ENCODE measurements at places on chromosomes 4 and X.

- DNase-seq, result no peak
These were observed 8.4 kb downstream of the GC start for GRCh38 chr4:71775449-71775848.

- DNase-seq, result no peak
These were observed 51.2 kb downstream of the OR13H1 start for GRCh38 chrX:131595120-131595519.

DNA sequence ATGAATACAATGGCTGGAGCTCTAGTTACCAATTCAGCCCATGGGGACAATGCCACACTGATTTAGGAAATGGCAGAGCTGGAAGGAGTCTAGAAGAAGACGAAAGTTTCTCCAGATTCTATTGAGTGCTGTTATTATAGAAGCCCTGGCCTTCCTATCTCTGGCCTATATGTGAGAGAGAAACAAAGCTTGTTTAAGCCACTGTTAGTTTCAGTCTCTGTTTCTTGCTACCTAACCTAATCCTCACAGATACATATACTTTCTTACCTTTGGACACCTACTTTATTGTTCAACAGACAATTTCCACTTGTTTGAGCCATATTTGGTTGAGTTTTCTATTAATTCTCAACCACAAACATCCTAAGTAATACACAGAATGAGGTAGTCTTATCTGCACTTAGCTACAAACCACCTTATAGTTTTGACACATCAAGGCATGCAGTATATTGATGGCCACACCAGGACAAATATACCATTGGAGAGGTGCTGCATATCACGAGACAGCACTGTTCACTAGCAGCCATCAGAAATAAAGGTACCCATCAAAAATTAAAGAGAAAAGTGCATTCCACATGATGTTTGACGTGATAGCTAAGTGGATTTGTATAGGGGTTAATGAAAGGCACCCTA is 190.2 kb downstream of the SMIM20 start:
- DNase-seq, result no peak

DNA sequence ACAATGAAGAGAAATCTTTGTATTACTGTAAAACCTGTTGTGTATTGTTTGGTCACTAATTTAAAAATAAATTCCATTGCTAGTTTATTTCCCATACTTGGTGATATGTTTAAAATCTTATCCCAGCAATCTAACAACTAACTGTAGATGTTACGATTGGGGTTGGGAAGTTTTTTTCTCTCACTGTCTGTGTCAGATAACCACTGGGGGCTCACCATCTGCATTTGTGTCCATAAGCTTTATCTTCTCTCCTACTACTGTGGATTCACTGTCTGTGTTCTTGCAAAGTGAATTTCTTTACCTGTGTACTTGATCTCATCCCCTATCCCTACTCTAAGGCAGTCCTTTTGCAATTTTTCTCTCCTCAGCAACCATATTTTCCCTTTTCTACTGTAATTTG is 81.3 kb downstream of the STIM2 start:
- DNase-seq, result no peak

DNA sequence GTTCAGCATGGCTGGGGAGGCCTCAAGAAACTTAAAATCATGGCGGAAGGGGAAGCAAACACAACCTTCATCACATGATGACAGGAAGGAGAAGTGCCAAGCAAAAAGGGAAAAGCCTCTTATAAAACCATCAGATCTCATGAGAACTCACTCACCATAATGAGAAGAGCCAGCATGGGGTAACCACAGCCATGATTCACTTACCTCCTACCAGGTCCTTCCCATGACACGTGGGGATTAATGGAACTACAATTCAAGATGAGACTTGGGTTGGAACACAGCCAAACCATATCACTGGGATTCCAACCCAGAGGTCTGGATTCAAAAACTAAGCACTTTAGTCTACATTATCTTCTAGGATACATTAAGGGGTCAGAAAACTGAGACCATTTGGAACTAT is 609.6 kb upstream of the SPANXN1 start:
- DNase-seq, result no peak

DNA sequence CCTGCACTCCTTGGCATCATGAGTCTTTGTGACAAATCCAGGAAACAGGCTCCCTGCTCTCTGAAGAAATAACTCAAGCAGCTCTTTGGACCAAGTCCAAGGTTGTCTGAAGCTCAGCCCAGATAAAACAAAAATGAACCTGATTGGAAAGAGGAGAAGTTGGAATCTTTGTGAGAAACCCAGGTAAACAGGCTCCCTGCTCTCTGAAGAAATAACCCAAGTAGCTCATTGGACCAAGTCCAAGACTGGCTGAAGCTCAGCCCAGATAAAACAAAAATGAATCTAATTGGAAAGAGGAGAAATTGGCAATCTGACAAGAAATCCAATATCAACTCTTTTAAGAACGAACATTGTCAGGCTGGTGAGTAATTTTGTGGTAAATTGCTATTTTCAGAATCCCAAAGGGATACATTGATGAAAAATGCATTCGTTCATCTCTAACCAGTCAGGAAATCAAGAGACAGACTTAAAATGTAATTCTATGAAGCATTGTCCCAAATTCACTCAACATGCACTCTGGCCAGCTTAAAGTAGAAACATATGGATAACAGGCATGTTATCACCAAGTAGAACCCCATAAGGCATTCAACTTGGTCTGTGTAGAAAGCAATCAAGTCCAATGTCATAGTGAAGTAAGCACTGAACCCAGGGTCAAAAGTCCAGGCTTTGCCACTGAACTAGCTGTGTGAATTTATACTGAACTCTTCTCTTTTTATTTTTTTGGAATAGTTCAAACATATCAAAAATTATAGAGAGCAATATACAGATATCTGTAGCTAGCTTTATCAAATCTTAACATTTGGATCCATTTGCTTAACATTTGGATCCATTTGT is 16.8 kb upstream of the NFXL1 start:
- no peak for DNase-seq

- no peak for DNase-seq
These were observed 310.4 kb downstream of the ARAP2 start for GRCh38 chr4:35933901-35934300.

DNA sequence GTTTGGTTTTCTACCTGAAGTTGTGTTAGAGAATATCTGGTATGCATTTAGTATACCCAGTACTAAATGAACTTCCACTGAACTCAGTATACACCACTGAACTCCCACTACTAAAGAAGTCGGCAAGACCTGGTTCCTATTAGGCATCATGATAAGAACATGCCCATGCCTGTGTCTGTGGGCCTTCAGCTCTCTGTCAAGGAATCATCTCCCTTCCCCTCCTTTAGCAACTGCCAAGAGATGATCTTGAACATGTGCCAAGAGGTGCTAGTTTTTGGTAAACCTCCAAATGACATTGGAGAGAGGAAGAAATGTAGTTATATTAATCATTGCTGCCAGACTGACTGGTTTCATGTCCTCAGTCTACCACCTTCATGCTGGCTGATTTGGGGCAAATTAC is 113.2 kb downstream of the ATP10D start:
- no peak for DNase-seq

DNA sequence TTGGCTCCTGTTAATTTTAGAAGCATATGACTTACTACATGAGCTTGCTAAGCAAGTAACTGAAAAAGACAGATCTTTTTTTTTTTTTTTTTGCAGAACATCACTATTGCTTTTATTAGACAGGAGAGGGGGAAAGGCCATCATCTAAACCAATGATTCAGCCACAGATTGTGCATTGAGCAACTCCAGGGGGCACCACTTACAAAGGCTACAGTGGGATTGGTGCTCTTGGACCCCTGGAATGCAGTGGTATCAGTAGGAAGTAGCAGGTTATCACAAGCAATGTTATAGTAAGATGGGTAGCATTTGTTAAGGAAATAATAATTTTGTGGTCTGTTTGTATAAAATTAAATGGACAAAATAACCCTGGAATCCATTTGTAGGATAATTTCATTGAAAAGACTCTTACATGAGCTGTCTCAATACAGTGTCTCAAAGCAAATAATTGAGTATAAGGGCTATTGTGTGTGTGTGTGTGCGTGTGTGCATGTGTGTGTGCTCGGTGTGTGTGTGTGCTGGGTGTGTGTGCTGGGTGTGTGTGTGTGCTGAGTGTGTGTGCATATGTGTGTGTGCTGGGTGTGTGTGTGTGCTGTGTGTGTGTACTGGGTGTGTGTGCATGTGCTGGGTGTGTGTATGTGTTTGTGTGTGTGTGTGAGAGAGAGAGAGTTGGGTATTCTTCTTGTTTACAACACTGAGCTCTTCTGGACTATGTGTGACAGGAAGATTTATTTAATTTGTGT is 296.3 kb downstream of the PCDH7 start:
- no peak for DNase-seq

DNA sequence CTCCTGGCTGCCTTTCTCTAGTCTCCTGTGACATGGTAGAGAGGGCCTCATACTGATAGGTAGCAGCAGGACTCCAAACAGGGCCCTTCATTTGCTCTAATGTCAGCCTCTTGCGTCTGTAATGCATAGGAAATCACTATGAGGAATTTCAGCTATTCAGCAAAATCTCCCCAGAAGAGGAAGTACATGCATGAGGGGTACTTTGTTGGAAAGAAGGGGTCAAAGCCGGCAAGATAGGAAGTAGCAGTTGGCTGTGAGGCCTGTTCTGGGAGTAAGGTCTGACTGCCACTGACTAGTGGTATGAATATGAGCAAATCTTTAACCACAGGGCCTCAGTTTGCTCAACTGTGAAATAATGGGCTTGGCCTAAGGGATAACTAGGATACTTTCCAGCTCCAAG is 283.2 kb downstream of the ARHGAP10 start:
- DNase-seq, result no peak

DNA sequence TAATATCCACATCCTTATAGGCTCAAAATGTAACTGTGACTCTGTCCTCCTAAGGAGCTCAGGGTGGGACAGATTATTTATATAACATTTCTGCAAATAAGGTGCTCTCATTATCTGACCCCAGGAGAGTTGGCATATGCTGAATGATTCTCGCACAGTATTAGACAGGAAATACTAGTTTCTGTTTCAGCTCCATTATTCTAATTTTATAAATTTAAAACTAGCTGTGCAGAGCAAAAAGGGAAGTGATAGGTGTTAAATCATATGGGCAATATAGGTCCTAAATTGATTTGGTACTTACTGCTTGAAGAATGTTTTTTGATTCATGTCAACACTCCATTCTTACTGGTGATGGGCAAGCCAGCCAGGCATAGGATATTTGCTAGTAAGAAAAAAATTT is 141.5 kb downstream of the GLRA2 start:
- DNase-seq, result no peak

DNA sequence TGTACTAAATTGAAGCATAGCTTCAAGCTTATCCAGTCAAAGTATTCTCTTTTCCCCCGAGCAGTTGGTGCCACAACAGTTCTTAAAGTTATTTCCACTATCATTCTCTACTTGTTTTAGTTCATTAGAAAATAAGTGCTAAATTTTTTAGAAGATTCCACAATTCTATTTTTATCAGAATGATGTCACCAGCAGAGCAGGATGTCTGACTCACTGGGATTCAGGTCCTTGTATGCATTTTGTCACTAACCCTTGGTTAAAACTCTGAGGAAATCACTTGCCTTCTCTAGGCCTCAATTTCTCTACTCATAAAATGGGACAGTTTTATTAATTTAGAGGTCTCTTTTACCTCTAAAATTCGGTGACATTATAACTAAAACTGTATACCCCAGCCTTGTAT is 3.4 kb downstream of the DDX53 start:
- no peak for DNase-seq

DNA sequence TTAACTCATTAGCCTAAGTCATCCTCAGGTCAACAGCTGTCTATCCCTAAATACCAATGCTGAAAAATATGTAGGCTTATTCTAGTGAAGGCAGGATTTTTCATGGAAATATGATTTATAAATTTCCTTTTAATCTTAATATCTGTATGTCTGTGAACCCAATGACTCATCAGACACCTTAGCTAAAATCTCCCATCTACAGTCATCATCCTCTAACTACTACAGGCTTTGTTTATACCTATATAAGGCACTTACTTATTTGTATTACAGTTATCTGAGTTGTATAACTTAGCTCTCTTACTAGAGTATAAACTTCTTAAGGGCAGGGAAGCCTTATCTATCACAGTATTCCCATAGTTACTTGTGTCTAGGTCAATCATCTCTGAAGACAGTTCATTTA is 24.2 kb downstream of the AMMECR1 start:
- no peak for DNase-seq

DNA sequence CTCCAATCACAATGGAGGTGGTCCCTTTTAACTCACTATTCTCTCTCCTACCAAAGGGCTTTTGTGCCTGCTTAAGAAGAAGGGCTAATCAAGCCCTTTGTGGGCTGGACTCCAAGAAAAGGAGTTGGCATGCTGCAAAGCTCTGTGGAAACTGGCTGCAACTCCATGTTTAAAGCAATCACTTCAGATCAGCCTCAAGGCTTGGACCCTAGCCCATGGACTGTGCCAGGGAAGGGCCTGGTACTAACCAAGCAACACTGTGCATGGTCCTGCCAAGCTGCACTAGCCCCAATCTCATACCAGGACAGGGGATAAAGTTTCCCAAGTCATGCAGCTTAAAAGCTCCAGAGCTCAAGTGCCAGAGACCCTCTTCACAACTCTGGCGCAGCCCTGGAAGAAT is 86.7 kb downstream of the ATP8A1 start:
- no peak for DNase-seq

DNA sequence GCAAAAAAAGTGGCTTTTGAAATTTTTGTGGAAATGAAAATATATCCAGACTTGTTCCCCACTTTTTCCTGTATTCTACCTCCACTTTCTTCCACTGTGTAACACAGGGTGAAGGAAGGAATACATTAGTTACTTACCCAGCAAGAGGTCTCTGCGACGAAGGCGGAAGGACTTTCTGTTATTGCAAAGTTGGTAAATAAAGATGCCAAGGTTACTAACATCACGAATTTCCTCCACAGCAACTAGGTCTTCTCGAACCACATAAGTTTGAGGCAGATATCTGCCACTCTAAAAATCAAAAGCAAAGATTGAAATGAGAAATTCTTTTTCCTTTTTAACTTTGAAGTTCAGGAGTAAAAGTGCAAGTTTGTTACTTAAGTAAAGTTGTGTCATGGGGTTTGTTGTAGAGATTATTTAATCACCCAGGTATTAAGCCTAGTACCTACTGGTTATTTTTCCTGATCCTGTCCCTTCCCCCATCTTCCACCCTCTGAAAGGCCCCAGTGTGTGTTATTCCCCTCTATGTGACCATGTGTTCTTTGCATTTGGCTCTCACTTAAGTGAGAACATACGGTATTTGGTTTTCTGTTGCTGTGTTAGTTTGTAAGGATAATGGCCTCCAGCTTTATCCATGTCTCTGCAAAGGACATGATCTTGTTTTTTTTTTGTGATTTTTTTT is 5.8 kb downstream of the ITM2A start:
- DNase-seq, result no peak

All from stimulated activated CD4-positive, alpha-beta T cell treated with anti-CD3 and anti-CD28 coated beads, Interleukin-15, amount 100 ng/mL, for 48 hours (primary cell).